ENCODE measurements at places on chromosomes 6 and 20.

- DNase-seq, result no peak
Measured at GRCh38 chr6:112682071-112682470, 334.9 kb downstream of the RFPL4B start.

DNA sequence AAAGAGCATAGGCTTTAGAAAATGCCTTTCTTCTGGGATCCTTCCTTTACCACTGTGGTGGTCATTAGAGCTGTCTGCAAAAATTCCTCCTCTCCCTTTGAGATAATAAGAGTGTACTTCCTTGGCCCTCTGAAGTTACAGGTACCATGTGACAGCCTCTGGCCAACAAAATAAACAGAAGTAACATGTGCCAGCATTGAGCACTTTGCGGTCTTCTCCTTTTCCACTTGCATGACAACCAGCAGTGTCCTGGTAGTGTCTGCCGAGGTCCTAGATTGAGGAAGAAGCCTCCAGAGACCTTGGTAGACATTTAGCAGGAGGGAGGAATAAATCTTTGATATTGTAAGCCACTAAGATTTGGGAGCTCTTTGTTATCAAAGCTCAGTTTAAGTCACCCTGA, 87.5 kb upstream of the ARID1B start:
- DNase-seq, result no peak

DNA sequence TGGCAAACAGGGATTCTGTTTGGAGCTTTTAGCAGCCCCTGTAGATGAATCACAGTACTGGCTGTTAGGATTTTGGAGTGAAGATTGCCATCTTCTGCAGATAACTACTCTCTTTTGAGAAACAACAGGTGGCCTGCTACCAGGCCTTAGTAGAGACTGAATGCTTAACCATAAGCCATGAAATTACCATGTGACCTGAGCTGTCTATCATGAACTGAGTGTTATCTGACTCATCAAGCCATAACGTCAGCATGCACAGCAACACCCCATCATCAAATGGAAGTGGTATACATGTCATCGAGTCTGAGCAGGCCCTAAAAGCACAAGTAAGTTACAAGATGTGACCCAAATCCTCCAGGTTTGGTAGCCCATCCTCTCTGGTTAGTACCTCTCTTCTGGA, 132.6 kb downstream of the GPR63 start:
- DNase-seq, result no peak

DNA sequence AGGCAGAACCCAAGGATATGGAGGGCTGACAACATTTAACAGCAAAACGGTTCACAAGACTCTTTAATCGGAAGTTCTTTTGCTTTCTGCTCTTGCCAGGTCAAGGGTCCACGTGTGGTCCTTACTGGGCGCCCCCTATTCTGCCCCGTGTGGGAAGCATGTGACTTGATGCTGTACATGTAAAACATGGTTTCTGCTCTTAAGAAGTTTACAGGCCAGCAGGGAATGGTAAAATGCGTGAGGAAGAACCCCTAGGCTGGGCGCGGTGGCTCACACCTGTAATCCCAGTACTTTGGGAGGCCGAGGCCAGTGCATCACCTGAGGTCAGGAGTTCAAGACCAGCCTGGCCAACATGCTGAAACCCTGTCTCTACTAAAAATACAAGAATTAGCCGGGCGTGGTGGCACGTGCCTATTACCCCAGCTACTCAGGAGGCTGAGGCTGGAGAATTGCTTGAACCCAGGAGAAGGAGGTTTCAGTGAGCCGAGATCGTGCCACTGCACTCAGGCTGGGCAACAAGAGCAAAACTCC, 19.3 kb downstream of the ZNF217 start:
- no peak for DNase-seq

All from AG04449 (cell line).